ENCODE measurements at places on chromosomes 2 and 18. TPM values are rescaled to one million over a fixed set of nuclear protein-coding genes. Genes with fewer than 3 reads are reported as not detected.

- DNase-seq, result no peak
These were observed 57.2 kb upstream of the TNP1 start for GRCh38 chr2:216916956-216917650.

DNA sequence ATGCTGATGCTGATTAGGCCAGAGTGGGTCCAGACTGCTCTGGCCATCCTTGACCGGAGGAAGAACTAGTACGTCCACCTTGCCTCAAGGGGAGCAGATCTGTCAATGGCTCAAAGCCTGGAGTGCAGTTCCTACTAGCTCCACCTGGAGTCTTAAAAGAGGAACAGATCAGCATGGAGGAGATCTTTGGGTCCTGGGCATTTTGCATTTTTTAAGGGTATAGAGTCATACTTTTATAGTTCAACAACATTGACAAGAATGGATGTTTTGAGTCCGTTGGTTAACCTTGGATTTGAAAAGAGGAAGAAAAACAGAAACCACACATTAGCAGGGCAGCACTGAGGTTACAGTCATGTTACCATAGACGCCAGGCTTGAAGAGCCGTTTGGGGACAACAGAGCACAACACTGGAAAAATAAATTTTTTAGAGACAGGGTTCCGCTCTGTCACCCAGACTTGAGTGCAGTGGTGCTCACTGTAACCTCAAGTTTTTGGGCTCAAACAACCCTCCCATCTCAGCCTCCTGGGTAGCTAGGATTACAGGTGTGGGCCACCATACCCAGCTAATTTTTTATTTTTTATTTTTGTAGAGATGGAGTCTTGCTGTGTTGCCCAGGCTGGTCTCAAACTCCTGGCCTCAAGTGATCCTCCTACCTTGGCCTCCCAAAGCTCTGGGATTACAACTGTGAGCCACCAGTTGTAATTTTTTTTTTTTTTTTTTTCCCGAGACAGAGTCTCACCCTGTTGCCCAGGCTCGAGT, 78.5 kb downstream of the PRKCE start:
- DNase-seq, result no peak

- no peak for DNase-seq
These were observed 219.6 kb downstream of the CD226 start for GRCh38 chr18:69727912-69728572.

Gene TNS1
- 44.8 TPM for polyA plus RNA-seq

Gene ERBB4
- polyA plus RNA-seq, result 3.9 TPM

DNA sequence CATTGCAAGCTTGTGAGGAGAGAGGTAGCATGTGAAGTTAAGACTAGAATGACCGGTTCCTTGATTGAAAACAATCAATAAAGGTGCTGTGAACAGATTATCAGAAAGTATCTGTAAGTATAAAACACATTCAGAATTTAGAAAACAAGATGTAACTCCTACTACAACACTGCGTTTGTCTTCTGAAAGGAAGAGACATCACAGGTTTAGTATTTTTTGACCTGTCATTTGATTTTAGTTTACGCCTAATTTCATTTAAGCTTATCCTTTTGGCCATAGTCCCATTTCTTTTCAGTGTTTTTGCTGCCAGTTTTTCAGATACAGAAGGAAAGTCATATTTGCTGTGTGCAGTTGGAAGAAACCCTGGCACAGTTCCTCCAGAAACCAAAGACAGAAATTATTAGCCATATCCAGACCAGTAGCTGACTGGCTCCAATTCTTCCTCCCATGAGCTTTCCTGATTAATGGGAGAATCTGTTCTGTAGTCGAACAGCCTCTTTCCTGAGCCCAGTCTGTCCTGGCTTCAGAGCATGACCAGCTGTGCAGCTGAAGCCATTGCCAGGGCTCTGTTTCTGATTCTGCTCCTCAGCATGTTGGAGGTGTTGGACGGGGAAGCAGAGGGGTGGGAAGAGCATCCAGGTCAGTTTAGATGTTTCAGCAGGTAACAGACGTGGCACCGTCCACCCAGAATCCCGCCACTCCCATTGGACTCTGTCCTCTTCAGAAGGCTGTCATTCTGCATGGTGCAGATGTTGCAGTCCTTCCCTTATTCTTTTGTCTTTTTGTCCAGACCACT, 61.0 kb downstream of the CRIM1 start:
- no peak for DNase-seq

GRCh38 chr2:238963161-238963970, 115.5 kb downstream of the TWIST2 start:
- no peak for DNase-seq

DNA sequence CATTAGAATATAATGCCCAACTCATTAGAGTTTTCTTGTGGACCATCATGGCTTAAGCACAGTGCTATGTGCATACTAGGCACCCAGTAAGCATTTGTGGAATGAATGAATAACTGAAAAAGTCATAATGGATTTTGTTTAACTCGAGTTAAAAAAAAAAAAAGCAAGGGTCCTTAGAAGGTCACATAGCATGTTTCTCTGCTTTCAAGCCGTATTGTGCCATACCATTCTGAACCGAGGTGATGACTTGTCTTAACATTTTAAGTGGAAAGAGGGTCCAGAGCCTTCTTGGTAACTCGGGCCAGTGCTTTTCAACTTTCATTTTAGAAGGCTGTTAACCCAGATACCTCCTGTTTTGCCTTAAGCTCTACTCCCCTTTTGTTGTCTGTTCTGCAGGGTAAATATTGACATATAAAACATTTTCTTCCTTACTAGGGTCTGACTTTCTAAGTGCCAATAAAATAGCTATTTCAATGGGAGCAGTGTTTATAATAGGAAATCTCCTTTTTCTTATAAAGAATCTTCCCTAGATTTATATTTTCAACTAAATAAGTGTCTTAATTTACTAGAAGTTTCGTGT, 787 bp upstream of the ADGRF3 start:
- no peak for DNase-seq

Gene CRYGD
- polyA plus RNA-seq, result not detected

DNA sequence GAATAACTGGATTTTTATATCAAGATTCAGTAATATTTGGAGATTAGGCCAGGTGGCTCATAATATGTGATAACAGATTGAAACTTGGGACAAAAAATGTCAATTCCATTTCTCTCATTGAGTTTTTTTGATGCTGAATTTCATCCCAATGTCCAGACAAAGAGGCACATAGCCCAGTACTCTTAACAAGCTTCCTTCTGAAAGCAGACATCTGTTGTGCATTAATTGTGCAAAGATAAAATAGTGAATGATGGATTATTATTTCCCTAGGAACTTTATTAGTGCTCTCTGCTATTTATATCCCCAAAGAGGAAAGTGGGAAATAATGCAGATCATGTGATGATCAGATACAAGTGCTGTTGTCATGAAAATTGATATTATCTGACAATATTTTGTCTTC, 234.1 kb downstream of the CCDC102B start:
- no peak for DNase-seq

DNA sequence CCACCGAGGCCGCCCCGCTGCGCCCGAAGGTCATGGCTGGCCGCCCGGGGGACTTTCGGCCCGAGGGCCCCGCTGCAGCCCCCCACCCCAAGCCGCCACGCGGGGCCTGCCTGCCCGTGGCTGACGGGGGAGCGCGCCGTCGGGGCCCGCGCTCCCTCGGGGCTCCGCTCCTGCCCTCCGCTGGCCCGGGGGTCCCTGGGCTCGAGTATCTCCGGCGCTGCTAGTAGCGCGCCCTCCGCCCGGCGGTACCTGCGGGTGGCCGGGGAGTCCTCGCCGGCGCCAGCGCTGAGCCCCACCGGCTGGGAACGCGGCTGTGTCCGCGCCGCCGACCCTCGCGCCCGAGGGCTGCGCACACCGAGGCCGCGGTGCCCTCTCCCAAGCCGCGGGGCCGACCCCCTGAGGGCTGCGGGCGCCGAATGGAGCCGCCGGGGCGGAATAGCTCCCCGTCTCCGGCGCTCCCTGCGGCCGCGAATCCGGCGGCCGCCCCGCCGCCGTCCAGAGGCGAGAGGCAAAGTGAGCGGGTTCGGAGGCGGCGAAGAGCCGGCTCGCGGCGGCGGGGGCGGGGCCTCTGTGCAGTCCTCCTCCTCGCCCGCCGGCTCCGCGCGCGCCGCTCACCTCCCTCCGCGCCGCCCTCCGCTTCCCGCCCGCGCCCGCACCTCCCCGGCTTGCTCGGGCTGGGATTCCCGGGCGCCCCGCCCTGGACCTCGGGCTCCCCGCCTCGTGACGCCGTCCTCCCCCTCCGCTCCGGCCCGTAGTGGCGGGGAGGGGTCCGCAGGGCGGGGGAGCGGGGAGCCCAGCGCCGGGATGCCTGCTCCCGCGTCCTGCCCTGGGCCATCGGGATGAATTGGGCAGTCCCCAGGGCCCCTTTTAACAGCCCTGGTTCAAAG, at the start of gene KCNG3:
TSS of gene KCNG3 (minus strand) at position 515 of the 887 bp plus-strand sequence. CDS start at position 34, 481 bp downstream.
- DNase-seq, result peak; percentile 79

DNA sequence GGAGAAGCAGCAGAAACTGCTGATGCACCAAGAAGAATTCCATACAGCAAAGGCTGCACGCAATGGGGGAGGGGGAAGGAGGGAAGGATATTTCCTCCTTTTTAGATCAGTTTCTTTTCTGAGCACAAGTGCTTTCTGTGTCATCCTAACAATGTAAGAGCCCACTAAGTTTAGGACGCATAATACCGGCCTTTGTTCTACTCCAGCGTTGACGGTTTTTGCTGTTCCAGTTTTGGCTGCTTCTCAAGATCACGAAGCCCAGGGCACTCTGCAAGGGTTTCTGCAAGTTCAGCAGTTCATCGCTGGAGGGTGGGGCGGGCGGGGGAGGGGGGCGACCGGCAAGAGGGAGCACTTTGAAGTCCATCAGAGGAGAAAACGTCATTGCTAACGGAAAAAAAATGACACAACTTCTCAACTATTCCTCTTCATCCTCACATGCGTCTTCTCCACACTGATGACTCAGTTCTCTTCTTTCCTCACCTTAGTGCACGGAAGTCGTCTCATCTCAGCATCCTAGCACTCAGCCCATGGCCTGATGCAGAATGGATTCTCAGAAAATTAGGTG, 8.7 kb downstream of the FAM178B start:
- DNase-seq, result peak; percentile 58

- no peak for DNase-seq
These were observed 507.5 kb downstream of the EIPR1 start for GRCh38 chr2:2870106-2870505.

DNA sequence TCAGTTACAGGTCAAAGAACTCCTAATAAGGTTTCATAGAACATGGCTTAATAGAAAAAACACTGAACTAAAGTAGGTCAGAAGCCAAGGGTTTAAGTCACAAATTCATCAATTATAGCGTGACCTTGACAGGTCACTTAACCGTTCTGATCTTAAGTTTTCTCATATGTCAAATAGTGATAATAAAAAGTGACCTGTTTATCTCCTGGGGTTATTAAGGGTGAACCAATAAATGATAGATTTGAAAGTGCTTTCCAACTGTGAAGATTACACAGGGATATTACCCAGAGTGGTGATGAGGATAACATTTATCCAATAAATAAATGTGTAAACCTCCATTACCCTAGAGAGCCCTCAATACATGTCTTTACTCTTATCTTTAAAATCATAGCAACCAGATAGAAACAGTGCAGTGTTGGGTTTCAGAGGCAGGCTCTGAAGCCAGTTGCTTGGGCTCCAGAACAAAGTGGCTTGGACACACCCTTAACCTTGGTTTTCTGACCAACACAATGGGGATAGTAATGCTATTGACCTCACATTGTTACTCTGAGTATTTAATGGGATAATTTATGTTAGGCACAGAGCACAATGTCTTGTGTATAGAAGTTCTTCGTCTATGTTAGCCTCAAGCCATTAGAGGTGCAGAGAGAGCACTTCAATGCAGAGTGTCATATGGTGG, 48.6 kb downstream of the KLHL14 start:
- no peak for DNase-seq

Gene C2orf81
- polyA plus RNA-seq, result 8.8 TPM

DNA sequence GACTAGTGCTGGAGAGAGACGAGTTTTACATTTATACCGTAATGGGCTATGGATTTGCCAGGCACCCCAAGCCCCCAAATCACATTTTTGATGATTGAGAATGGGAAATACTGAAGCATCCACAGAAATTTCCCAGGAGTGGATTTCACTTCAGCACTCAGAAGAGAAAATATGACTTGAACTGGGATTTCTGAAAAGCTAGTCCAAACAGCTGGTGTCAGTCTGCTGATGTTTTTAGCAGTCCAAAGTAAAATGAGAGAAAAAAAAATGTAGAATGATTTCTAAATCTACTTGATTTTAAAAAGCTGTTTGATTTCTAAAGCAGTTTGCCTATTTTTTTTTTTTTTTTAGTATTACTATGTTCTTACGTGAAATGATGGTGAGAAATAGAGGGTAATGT, 105.0 kb downstream of the PLEKHM3 start:
- DNase-seq, result no peak

GRCh38 chr2:188776634-188777033, 197.5 kb upstream of the COL3A1 start:
- no peak for DNase-seq

Gene GPR75
- 0.17 TPM for polyA plus RNA-seq

- no peak for DNase-seq
These were observed 2.7 kb upstream of the ESPNL start for GRCh38 chr2:238097201-238097987.

- DNase-seq, result no peak
These were observed 236.9 kb upstream of the REV1 start for GRCh38 chr2:99726691-99727090.

DNA sequence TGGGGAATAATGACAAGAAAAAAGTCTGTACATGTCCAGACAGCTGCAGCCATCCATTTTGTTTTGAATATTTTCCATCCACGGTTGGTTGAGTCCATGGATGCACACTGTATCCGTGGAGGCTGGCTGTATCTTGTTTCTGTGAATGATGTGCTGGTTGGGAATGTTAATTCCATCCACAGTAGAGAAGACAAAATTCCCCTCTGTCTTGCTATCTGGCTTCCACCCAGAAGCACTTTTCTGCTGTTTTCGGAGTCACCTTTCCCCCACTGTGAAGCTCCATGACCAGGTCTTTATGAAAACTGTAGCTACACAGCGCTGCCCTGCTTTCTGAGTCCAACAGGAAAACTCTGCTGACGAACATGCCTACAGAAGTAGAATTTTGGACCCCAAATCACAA, 122.3 kb downstream of the HRH4 start:
- DNase-seq, result no peak

Gene PTGR3
- 21.1 TPM for polyA plus RNA-seq

Gene EPG5
- 4.8 TPM for polyA plus RNA-seq

Gene FOXI3
- not detected for polyA plus RNA-seq

Gene CREG2
- not detected for polyA plus RNA-seq

DNA sequence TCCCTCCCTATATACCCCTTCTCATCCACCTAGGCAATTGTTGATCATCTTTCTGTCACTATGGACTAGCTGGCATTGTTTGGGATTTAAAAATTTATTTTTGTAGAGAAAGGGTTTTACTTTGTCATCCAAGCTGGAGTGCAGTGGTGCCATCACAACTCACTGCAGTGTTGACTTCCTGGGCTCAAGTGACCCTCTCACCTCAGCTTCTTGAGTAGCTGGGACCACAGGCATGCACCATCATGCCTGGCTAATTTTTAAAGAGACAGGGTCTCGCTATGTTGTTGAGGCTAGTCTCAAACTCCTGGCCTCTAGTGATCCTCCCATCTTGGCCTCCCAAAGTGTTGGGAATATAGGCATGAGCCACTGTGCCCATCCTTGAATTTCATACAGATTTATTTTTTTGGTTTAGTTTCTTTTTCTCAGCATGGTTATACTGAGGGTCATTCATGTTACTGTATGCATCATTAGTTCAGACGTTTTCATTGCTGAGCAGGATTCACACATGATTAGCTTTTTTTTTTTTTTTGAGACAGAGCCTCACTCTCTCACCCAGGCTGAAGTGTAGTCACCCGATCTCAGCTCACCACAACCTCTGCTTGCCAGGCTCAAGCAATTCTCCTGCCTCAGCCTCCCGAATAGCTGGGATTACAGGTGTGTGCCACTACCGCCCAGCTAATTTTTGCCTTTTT, 8.6 kb upstream of the PCARE start:
- no peak for DNase-seq

All from kidney (tissue), 22 donors.